ENCODE measurements at places on chromosomes 5 and 9. TPM values are rescaled to one million over a fixed set of nuclear protein-coding genes. Genes with fewer than 3 reads are reported as not detected.

DNA sequence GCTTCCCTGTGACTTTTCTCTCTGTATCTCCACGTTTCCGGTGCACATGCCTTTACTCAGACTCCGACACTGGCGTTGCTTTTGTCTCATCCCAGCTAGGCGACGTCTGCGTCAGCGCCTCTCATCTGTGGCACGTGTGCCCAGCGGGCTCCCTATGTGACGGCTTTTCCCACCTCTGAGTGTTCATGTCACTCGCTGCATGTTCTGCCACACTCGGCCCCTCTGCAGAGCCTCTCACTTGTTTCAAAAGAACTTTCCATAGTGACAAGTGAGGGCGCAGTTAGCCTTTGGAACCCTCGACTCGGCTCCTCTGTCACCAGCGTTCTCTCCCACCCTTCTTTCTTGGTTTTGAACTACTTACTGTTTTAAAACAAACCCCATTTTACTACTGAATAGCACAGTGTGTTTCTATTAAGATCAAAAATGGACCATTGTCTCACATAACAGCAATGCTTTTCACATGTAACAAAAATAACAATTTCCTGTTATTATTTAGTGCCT, 113.4 kb upstream of the CACNA1B start:
- DNase-seq, result peak; percentile 55

- no peak for DNase-seq
Observed at GRCh38 chr9:75505654-75506053, 384.8 kb upstream of the PCSK5 start.

- no peak for DNase-seq
Observed at GRCh38 chr5:13331585-13331984, 612.9 kb downstream of the DNAH5 start.

DNA sequence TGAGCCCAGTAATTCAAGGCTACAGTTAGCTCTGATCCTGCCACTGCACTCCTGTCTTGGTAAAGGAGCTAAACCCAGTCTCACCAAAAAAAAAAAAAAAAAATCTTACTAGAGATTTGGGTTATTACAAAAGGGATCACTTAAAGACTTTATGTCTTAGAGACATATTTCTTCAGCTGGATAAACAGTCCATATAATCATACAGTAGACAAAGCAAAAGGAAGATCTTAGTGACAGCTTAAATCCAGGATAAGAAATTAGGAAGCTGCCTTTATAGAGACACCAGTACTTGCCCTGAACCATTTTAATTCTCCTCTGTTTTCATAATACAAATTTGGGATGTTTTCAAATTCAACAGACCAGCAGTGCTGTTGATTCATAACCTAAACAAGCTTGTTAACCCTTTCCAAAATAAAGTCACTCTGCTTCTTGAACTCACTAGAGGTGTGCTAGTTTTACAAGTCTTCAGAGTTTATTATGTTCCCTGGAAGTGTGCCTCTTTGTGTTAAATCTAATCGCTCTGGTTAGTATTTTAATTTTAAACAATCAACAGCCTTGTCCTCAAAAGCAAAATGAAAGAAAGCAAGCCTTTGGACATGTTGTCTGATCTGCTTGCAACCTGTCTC, 255.5 kb downstream of the ARRDC3 start:
- DNase-seq, result no peak

DNA sequence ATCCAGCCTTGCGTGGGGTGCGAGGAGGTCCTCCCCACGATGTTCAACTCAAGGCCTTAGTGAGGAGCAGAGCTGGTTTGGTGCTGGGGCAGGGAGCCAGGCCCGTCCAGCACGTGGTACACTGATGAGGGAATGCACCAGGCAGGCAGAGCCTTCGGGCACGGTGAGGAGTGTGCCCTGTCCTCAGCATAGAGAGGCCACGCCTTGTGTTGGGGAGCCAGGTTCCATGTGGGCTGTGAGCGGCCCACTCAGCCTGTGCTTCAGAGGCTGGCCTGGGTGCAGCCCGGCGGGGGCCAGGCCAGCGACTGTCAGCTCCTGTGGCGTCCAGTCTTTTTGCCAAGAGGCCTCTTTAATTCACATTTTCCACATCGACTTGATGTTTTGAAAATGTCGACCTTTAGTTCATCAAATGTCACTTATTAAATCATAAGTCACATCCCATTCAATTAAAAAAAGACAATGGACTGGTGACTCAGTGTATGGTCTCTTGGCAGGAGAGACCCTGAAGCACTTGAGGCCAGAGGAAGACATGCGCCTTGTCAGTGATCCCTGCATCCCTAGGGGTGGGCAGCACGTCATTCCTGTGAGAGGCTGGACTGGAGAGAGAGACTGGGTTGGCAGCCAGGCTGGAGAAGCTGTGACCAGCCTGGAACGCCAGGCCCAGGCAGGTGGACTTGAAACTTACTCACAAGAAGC, 21.7 kb downstream of the ERGIC1 start:
- DNase-seq, result peak; percentile 85

- DNase-seq, result peak; percentile 88
Observed at GRCh38 chr9:107465467-107466451, 23.8 kb downstream of the KLF4 start.

Gene DNM1
- 7.7 TPM for total RNA-seq

Gene PCDHGA6
- 5.4 TPM for total RNA-seq

Gene PTGDS
- 11.8 TPM for total RNA-seq

Measured in sigmoid colon (tissue), 7 donors.